ENCODE measurements at places on chromosomes 7 and 10.

DNA sequence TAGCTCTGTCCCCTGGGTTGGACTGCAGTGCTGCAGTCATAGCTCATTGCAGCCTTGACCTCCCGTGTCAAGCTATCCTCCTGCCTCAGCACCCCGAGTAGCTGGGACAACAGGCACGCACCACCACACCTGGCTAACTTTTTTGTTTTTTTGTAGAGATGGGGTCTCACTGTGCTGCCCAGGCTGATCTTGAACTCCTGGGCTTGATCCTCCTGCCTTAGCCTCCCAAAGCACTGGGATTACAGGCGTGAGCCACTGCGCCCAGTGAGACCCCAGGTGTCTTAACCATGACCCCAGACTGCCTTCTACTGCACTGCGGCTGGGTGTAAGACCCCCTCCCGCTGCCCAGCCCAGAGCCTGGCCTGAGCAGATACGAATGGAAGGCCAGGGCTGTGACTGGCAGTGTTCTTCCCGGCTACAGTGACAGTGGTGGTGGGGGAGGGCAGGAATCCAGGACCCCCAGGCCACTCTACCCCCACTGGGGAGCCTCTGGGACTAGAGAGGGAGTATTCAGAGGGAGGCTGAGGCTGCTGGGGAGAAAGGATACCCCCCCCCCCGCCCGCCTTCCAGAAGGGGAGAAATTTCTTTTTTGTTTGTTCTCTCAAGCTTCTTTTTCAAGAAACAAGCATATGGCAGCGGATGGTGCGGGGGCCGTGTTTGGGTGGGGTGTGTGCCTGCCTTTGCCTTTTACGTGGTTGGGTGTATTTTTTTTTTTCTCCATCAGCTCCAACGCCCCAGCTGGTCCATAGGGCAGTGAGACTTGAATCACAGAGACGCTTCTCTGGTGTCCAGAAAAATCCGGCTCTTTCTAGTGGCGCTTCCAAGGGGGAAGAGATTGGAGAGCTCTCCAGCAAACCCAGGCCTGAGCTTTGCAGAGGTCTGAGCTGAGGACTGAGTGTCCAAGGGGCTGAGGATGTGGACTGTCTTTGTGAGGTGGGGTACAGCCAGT is 36.6 kb downstream of the GTF2IRD1 start:
- no peak for DNase-seq

GRCh38 chr10:75102830-75103673 is 8.4 kb upstream of the SAMD8 start:
- DNase-seq = no peak

DNA sequence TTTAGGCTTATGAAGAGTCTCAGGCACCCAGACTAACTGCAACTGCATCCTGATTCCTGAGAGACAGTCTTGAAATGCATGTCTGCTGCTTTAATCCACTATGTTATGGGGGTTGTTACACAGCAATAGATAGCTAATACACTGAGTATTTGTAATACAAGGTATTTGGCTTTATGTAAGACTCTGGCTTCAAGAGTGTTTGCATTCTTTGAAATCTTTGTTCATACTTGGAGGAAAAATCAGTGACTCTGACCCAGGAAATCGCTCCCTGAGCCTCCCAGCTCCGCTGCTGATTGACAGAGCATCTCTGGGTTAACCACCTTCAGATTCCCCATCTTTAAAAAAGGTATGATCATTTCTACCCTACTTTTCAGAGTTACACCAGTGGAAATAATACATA is 133.9 kb downstream of the MTPAP start:
- no peak for DNase-seq

DNA sequence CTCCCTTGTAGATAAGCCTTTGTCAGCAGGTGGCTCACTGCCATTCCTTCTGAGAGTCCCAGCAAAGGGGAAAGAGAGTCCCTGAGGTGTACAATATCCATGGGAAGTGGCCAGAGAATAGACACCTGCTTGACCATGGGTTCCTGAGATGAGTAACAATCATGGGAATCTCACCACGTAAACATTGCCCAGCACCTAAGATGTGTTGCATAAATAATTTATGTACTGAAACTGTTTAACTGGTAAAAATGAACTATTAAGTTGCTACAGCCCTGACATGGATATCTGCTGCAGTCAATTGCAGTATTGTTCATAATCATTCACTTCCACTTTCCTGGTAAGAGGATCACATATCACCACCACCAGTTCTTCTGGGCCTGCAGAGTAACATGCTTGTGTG is 123.8 kb upstream of the INHBA start:
- DNase-seq = no peak

GRCh38 chr7:45651540-45651939 is 77.4 kb downstream of the ADCY1 start:
- DNase-seq = no peak

DNA sequence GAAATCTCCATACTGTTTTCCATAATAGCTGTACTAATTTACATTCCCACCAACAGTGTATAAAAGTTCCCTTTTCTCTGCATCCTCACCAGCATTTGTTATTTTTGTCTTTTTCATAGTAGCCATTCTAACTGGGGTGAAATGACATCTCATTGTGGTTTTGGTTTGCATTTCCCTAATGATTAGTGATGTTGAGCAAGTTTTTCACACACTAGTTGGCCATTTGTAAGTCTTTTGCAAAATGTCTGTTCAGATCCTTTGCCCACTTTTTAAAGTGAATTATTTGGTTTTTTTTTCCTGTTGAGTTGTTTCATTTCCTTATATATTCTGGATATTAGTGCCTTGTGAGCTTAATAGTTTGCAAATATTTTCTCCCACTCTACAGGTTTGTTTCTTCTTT is 101.0 kb upstream of the NFE2L3 start:
- DNase-seq = no peak

- no peak for DNase-seq
These were observed 144.5 kb upstream of the AGR3 start for GRCh38 chr7:17026269-17026668.

DNA sequence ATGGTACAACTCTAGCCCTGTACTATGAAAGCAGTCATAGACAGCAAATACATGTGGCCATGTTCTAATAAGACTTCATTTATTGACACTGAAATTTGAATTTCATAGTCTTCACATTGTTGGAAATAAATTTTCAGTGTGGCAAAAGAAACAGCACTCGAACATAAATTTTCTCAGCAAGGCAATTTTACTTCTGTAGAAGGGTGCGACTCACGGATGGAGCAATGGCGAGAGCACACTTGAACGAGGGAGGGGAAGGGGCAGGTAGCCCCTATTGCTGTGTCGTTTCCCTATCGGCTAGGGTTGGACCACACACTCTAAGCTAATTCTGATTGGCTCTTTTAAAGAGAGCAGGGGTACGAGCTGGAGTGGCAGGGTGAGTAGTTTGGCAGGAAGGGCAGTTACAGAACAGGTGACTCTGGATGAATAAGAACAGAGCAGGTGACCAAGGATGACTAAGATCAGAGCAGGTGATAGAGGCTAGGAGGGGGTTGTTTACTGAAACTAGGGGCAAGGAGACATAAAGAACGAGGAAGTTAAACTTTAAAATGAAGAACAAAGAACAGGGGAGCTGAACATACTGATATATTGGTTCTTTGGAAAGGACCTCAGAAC is 52.0 kb downstream of the LRRC4 start:
- DNase-seq = no peak

DNA sequence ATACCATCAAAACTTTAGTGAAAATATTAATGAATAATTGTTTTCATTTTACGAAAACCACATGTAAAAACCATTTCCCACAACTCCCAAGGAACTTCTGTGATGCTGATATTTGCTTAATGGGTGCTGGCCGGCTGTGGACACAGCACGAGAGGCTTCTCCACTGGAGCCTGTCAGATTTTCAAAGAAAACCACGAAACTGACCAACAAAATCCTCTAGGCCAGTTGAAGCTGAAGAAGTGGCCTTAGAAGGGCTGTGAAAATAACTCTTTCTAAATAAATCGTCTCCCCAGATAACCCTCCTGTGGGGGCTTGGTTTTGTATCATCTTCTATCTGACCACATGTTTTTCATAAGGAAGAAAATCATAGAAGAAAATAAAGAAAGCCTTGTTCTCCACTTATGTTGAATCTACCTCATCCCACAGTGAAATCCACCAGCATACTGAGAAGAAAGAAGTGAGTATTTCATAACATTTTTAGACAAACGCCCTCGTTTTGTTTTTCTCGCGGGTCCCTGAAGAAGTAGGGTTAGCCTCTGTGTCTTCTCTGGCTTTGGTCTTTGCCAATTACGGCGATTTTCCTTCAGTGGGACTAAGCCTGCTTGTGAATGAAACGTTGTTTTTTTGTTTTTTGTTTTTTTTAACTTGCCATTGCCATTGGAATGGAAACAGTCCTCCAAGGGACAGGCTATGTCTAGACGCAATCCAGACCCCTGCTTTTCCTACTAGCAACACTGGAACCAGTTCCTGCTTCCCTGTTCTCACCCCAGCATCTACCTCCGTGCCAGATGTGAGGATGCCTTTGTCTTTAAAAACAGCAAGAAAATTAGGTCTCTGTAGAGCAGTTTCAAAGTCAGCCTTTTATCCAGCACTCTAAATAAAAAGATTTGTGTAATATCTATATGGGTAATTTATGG is 123.9 kb downstream of the ADAM12 start:
- DNase-seq = no peak

DNA sequence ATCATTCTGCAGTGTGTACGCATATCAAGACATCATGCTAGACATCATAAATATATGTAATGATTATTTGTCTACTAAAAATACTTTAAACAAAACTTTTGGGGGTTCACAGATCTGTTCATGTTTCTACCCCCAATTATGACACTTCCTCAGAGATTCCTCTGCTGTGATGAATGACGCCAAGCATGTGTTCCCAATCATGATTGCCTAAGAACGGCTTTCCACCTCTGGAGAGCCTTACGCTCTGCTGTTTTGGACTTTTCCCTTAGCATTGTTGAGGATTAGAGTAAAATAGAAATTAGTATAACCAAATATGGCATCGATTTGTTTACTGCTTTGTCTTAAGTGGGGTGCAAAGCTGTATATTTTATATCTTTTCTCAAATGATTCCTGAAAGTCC is 236.3 kb upstream of the IGFBP3 start:
- no peak for DNase-seq

GRCh38 chr7:166338-167060 is 25.9 kb upstream of the FAM20C start:
- no peak for DNase-seq

DNA sequence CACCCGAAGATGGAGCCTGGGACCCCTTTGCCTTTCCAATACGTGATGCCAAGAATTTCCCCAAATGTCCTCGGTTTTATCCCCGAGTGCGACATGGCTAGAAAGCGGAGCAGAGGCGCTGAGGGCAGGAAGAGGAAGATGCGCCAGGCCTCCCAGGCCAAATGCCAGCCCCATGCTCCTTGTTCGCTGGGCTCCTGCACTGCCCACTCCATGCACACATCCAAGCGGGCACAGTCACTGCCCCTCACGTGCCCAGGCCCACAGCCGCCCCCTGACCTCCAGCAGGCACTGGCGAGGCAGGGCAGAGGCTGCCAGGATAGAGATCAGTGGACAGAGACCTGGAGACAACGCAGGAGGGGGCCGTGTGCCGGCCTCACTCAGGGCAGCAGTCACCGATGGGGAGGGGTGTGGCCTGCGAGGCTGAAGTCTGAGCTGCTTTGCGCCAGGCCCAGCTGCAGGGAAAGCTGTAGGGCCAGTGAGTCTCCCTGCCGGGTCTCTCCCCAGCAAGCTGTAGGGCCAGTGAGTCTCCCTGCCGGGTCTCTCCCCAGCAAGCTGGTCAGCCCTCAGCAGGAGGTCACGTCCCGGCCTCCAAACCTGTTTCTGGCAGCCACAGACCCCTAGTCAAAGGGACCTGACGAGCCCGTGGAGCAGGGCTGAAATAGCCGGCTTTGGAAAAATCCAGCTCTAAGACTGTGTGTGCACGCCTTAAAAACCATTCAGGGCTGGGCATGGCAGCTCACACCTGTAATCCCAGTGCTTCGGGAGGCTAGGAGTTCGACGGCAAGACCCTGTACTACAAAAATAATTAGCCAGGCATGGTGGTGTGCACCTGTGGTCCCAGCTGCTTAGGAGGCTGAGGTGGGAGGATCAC is 100.6 kb upstream of the DIP2C start:
- DNase-seq = no peak

DNA sequence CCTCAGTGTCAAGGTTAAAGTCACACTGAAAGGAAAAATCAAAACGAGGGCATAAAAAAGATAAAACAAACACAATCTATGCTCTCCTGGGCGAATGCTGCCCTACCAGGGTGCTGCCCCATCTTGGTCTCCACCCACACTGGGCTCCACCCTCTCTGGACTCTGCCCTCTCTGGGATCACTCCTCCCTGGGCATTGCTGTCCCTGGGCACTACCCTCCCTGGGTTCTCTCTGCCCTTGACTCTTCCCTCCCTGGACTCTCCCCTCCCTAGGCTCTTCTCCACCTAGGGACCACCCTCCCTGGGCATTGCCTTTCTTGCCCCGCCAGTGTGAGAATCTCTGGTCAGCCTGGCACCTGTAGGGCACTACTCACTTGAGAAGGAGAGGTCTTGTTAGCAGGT is 8.6 kb downstream of the GDF2 start:
- no peak for DNase-seq

GRCh38 chr7:5705318-5705717 is 76.1 kb downstream of the RNF216 start:
- DNase-seq = no peak

DNA sequence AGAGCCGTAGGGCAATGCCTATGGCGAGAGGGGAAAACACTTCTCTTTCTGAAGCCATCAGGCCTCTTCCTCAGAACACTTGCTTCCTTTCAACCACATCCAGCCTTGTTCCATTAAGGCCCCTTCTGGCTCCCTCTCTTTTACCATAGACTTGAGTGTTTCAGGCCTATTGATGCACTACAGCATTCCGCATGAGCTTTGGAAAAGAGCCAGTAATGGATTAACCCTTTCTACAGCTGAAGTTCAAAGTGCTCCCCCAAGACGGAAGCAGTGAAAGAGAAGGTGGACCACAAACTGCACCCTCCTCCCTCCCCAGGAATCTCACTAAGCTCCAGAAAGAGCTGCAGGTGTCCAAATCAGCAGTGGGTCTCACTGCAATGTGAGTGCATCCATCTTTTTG is 102.7 kb upstream of the C7orf33 start:
- DNase-seq = no peak

GRCh38 chr10:4053940-4054339 is 268.9 kb upstream of the KLF6 start:
- no peak for DNase-seq

DNA sequence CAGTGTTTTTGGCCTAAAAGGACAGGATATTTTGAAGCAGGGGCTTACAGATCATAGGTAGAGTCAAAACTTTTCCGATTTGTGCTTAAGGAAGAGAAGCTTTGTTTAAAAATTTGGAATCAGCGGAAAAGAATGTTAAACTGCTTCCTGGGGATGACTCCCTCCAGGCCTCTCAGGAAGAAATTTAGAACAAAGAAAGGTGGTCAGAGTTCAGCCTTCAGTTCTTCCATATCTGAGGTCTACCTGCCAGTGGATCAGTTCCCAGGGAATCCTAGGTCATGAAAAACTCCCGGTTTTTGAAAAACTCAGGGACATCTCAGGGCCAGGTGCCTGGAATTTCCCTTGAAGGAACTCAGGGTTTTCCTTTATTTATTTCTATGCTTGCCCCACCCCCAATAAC is 100.3 kb downstream of the MCU start:
- no peak for DNase-seq

Measured in germinal center (tissue), 1 donor.